ENCODE measurements at places on chromosomes 3 and 15.

DNA sequence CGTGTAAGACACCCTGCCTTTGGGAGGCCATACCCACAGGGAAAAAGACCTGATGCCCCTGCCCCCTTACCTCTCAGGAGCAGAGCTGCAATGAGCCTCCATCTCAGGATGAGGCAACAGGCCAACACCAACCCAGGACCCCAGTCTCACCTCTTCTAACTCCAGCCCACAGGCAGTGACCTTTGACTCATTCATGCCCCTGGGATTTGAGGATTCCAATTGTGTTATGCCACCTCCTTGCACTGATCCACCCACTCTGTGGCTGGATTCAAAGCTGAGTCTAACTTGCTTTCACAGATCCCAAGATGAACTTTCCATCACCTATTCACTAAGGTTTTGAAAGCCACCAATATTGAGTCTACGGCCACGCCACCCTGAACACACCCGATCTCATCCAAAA lies 64.7 kb downstream of the MINAR1 start:
- no peak for DNase-seq

DNA sequence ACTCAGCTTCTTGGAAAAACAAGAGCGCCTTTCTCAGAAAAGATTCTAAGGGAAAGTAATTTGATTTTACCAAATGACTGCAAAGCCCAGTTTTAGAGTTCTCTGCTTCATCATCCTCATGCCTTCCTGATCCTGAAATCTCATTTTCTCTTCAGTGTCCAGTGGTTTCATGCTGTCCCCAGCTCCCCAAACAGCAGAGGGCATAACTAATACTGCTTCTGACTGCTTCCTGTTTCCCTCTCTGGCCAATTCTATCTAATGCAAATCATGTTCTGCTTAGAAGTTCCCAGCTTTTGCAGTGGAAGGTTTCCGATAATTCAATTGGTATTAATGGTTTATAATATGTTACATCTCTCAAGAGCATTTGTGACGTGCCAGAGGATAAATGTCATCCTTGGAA lies 161.1 kb downstream of the CLSTN2 start:
- DNase-seq = no peak

GRCh38 chr3:38558864-38559263 lies 62.7 kb downstream of the EXOG start:
- DNase-seq = no peak

DNA sequence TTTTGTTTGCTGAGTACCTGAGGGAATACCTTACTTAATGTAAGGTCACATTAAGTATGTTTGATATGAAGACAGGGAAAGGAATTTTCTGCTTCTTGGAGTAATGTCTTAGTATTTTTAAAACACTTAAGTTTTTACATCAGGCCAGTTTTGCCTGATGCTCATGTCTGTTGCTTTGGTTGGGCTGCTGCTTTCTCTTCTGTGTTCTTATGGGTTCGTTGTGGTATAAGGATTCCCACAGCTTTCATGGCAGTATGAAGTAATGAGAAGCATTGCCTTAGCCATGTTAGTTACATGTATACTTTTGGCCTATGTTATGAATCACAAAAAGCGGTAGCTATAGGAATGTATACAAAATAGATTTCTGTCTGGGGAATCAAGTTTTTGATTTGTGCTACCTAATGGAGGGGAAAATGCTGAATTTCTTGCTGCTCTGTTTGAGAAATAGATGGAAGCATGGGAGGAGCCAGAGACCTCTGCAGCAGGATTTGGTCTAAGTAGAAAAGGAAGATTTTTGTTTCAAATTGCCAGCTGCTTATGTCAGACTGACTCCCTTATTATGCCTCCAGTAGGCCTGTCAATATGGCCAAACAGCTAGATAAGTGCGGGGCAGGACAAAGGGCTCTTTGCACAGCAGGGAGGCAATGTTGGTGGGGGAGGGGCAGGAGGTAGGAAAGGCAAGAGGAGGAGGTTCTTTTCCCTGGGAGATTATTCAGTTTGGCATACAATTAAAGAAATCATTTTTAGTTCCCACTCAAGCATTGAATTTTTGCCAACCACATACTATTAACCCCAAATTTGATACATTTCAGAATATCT lies 5.2 kb downstream of the SETD5 start:
- DNase-seq = peak; percentile 17

- DNase-seq = no peak
These were observed 110.6 kb downstream of the GABRB3 start for GRCh38 chr15:26662283-26662682.

DNA sequence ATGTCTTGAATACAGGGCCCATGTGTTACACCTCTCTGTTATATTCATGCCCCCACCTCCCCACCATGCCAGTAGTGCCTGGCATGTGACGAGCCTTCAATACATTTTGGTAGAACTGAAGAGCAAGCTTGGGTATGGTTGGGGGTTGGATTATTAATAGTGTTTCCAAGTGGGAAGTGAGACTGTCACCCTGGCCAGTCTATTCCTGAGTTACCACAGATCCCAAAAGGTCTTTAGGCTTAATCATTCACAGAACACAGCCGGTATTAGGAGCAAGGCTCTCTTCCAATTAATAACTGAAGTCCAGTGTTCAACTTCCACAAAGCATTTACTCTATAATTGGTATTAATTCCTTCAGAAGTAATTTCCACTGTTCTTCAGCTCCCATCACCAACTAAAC lies 231.9 kb upstream of the LRTM1 start:
- no peak for DNase-seq

DNA sequence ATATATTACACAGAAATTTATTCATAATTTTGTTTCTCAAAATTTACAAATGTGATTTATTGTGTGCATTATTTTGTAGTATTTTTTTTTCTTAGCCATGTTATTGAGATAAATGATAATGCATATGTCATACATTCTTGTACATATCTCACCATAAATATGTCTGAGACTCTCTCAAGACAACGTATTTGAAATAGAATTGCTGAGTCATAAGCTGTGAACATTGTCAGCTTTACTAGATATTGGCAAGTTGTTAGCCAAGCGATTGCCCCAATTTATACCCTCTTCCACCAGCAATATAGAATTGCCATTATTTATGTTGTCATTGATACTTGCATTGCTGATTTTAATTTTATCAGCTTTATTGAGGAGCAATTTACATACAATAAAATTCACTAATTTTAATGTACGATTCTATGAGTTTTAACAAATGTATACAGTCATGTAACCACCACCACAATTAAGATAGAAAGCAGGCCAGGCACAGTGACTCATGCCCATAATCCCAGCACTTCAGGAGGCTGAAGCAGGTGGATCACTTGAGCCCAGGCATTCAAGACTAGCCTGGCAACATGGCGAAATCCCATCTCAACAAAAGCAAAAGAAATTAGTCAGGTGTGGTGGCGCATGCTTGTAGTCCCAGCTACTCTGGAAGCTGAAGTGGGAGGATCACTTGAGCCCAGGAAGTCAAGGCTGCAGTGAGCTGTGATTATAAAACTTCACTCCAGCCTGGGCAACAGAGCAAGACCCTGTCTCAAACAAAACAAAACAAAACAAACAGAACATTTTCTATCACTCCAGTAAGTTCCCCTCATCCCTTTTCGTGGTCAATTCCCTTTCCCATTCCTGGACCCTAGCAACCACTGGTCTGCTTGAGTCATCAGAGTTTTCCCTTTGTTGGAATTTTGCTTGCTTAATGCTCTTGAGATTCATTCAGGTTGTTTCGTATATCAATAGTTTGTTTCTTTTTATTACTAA lies 373.1 kb downstream of the MFSD1 start:
- DNase-seq = no peak

- no peak for DNase-seq
These were observed 64.7 kb downstream of the ATP1B3 start for GRCh38 chr3:141941093-141941492.

DNA sequence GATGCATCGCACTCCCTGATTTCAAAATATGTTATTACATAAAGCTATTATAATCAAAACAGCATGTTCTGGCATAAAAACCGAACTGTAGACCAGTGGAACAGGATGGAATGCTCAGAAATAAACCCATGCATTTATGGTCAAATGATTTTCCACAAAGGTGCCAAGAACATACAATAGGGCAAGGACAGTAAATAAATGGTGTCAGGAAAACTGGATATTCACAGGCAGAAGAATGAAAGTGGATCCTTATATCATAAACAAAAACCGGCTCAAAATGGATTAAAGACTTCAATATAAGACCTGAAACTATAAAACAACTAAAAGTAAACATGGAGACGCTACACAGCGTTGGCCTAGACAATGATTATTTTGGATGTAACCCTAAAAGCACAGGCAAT lies 22.6 kb downstream of the USP50 start:
- no peak for DNase-seq

DNA sequence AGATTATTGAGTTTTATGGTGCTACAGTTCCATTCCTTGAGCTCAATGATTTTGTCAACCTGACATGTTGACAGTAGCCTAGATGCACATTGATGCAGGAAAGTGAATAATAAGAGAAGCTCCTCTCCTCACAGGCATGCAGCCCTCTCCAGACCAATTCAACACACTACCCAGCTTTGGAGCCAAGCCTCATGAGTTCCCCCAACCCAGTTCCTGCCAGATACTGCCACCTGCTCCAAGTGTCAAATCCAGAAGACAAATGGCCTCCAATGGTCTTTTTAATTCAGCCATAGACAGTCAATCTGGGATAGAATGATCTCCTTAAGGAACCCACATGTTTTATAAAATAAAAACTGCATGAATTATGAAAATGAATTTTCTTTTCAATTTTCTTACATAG lies 83.7 kb upstream of the ARHGEF3 start:
- DNase-seq = no peak

DNA sequence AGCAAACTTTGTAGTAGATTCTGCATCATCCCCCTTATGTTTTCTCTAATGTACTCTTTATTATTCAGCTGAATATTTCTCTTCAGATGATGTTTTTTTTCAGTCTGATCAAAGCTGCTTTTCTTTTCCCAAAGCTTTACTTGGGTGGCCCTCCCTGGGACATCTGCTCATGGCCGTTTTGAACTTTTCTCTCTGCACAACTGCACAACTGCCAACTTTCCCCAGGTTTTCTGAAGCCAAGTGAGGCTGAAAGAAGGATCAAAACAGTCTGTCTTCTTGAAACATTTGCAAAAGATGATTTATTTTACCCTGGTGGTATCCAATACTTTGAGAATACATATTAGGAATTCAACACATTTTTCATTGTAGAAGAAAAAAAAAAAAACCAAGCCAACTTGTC lies 43.0 kb downstream of the GASK1A start:
- no peak for DNase-seq

- DNase-seq = peak; percentile 50
These were observed 49.3 kb upstream of the TRPM1 start for GRCh38 chr15:31150732-31151231.

DNA sequence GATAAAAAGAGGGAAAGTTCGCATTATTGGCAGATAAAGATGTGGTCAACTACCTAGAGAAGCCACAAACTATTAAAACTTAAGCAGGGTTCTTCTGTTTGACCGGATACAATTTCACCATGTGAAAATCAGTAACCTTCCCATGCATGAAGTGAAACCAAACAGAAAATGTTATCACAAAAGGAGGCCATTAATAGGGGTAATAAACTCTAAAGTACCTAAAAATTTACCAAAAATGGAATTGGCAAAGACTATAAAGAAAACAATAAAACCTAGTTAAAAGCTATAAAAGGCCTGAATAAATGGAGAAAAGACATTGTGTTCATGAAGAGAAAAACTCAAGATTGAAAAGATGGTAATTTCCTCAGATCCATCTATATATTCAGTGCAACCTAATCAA lies 83.4 kb downstream of the FEZF2 start:
- DNase-seq = no peak

- no peak for DNase-seq
These were observed 323.9 kb downstream of the SV2B start for GRCh38 chr15:91424001-91424400.

DNA sequence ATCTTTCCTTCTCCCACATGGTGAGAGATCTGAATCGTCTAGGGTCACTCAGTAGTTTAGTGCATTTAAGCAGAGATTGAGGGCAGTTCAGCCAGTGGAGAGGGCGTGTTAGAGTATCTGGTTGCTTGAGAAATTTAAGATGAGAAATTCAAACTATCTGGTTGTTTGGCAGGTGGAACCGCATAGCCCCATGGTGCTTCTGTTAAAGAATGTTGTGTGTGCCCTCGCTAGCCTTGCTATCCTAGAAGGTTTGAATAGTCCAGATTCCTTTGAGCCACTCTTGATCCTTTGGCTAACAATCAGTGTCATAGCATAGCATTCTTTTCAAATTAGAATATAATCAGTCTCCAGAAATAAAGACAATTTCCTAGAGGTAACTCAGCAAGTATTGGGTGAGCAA lies 32.1 kb downstream of the ABHD17C start:
- no peak for DNase-seq

- DNase-seq = no peak
These were observed 102.5 kb upstream of the COL6A5 start for GRCh38 chr3:130242850-130243569.

GRCh38 chr3:151002003-151002981 lies 29.8 kb upstream of the CLRN1 start:
- no peak for DNase-seq

DNA sequence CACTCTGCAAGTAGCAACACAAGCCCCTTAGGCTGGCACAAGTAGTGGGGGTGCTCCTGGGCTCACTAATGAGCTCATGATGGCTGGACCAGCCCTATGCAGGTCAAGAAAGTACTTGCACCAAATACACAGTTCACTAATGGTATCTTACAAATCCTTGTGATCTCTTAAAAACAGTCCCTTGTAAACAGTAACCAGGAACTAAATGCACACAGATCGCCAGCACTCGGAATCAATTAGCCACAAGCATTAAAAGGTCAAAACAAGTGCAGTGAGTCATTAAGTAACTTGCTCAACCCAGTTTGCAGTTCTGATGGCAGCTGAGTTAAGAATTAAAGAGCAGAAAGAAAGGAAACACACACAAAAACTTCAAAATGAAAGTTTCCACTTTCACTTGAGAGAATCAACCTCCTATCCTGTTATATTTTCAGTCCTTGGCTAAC lies 43.2 kb downstream of the ARHGEF3 start:
- DNase-seq = no peak

DNA sequence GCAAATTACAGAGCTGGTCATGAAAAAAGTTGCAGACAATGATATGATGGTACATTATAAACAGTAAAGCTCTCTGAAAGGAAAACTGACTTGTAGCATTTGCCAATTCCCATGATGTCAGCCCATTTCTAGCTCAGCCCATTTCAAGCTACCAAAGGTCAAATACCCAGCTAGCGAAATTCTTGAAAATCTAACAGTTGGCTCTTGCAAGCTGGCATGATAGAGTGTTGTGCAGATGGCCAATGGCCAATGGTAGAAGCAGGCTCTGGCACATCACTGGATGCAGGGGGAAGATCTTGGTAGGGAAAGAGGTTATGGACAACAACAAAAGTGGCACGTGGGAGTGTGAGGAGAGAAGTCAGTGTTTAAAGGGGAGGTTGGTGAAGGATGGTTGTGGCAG lies 36.7 kb downstream of the RASGRF1 start:
- DNase-seq = no peak

DNA sequence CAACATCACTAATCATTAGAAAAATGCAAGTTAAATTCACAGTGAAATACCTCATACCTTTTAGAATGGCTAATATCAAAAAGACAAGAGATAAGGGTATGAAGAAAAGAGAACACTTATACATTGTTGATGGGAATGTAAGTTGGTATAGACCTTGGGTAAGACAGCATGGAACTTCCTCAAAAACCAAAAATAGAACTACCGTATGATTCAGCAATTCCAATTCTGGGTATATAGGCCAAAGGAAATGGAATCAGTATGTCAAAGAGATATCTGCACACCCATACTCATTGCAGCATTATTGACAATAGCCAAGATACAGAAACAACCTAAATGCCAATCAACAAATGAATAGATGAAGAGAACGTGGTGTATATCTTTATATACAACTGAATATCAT lies 166.8 kb upstream of the LRRN1 start:
- no peak for DNase-seq
